ENCODE measurements at places on chromosomes 3 and 15.

DNA sequence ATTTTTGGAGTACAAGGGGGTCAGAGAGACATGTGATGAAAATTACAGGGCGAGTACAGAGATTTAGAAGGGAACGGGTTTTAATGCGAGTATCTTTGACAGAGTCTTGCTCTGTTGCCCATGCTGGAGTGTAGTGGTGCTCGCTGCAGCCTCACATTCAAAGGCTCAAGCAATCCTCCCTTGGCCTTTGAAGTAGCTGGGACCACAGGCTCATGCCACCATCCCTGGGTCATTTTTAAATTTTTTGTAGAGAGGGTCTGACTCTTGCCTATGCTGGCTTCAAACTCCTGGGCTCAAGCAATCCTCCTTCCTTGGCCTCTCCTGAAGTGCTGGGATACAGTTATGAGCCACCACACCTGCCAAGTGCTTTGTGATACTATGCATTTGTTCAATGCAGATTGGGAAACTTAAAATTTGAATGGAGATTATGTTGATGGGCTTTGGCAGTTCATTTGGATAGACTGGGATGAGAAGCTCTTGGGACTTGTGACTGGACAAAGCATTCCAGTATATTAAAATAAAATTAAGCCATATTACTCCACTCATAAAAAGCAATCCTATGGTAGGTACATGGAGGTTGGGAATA, 4.0 kb upstream of the LMLN start:
- DNase-seq, result no peak

GRCh38 chr15:49876401-49877038, 242.5 kb downstream of the ATP8B4 start:
- DNase-seq, result no peak

- no peak for DNase-seq
Observed at GRCh38 chr15:60804986-60805949, 326.3 kb upstream of the ICE2 start.

- no peak for DNase-seq
Observed at GRCh38 chr3:16372362-16373292, 107.6 kb downstream of the OXNAD1 start.

DNA sequence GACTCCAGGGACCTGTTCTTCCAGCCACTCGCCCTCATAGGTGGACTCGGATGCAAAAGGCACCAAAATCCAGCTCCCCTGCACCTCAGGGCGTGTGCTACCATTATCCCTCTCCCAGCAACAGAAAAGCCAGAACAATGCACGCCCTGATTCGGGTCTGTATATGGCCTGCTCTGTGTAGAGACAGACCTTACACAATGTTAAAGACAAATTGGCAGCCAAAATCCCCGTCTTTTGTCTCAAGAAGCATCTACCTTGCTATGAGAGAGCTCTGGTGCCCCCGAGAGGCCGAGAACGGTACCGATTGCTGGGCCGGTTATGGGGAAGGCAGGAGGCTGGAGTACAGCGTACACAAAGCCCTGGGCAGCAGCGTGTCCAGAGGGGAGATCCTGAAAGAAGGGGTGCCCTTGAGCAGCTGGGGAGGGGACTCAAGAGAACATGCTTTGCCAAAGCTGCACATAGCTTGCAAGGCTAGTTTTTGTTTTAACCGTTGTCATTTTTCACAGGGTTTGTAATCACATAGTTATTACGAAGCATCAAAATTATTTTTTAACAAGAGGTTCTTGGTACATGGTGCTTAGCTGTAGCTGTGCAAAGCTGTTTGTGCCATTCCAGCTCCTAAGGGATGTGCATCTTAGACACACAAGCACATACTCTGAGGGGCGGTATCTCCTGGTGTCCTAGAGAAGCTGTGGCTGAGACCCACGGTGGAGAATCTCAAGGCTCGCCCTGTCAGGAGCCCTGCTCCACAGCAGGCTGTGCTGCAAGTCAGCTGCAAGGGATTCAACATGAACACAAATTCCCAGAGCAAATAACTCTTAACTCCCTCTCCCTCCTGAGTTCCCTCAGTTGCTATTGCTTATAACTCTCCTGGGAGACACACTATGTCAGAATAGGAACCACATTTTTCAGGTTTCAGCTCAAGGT, 461.5 kb upstream of the PPP2R3A start:
- DNase-seq, result no peak
